BJ (cell line): ENCODE measurements at places on chromosomes 4 and X.

DNA sequence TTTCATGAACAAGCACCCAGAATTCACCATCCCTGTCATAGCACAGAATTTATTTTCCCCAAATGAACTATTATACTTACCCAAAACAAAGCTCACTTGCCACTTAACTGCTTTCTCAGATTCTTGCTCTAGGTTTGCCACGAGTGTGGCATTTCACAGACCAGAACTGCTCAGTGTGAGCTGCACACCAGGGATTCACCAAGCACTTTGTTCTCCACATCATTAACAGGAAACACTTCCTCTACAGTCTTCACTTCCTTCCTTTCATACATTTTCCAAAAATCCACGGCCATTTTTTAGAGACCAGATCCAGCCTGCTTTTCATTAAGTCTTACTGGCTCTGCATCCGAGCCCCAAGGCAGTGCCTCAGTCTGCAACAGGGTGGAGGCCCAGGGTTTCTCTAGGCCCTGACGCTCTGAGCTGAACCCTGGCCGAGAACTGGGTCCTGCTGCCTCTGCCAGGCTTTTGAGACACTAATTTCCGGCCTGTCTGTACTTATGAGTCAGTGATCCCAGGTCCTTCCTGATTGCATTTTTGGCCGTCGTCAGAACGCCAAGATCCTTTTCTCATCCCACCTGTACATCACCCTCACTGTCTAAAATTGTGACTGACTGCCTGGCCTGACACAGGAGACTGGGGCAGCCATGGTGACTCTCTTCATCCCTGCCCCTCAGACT is 67.6 kb upstream of the MTNR1A start:
- peak; percentile 18 for DNase-seq

DNA sequence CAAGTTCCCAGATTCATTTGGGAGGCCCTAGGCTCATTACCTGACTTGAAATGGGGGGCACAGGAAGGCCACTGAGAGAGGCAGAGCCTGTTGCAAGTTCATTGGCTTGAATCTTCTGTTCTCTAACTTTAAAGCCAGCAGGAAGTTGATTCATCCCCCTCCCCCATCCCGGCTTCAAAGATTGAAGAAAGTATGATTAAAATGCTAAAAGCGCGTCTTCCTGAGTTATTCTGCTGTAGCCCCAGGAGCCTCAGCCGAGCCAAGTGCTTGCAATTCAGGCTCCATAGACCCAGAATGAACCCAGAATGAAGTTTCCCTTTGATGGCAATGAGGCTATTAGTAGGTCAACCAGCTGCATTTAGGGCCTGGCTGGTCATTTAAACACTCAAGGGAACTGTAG is 14.7 kb downstream of the CHST7 start:
- DNase-seq, result no peak

DNA sequence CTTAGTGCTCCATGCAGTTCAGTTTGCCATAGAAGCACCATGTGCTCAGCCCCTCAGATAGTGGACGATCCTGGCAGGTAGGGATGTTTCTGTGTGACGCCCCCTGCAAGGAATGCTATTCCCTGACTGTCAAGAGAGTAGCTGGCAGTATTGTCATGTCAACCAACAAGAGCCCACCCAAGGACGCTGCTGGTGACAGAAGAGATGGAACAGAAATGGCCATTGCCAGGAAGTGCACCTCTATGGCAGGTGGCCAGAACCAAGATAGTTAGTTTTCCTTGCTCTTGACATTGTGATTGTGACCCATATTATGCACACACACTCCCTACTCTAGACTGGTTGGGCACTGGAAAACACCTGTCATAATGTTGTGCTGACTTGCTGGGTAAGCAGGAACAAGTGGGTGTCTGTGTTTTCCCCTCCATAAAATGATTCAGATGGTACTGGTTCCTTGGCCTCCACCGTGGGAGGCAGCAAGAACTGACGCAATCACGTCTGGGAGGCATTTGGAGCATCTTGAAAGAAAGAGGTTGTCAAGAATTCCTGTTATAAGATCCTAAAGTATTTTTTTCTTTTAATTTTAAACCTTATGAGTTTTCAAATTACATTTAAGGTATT is 507.9 kb downstream of the MID1IP1 start:
- DNase-seq, result no peak

- no peak for DNase-seq
These were observed 258.1 kb upstream of the NOCT start for GRCh38 chr4:138757432-138757831.

DNA sequence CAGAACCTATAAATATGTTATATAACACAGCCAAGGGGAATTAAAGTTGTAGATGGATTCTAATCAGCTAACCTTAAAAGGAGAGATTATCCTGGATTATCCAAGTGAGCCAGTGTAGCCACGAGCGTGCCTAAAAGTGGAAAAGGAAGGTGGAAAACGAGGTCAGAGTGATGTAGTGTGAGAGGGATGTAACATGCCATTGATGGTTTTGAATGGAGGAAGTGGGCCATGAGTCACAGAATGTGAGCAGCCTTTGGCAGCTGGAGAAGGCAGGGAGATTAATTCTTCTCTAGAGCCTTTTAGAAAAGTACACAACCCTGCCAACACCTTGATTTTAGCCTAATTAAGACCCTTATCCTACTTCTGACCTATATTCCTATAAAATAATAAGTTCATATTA is 149.1 kb downstream of the SLC39A8 start:
- no peak for DNase-seq

- no peak for DNase-seq
These were observed 3.0 kb downstream of the ATP8A1 start for GRCh38 chr4:42653626-42654560.

- DNase-seq, result no peak
These were observed 27.5 kb downstream of the FBXW7 start for GRCh38 chr4:152508386-152508785.

- no peak for DNase-seq
These were observed 3.3 kb upstream of the SH2D1A start for GRCh38 chrX:124343016-124343415.

GRCh38 chrX:72040506-72040905 is 91.2 kb downstream of the RTL5 start:
- DNase-seq, result no peak

- DNase-seq, result no peak
These were observed 875.4 kb downstream of the ADGRL3 start for GRCh38 chr4:62075521-62075920.

- no peak for DNase-seq
These were observed 50.6 kb downstream of the ATP11C start for GRCh38 chrX:139882299-139882698.

DNA sequence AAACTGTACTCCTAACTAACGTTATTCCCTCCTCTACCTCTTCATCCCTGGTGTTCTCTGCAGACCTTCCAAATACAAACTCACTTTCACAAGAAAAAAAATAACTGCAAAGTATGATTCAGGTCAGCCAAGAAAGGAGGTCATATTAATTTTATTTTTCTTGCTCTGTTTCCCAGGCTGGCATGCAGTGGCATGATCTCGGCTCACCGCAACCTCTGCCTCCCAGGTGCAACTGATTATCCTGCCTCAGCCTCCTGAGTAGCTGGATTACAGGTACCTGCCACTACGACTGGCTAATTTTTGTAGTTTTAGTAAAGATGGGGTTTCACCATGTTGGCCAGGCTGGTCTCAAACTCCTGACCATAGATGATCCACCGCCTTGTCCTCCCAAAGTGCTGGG is 156.6 kb downstream of the CHIC2 start:
- DNase-seq, result no peak

GRCh38 chr4:14532436-14532835 is 469.8 kb upstream of the CPEB2 start:
- no peak for DNase-seq

DNA sequence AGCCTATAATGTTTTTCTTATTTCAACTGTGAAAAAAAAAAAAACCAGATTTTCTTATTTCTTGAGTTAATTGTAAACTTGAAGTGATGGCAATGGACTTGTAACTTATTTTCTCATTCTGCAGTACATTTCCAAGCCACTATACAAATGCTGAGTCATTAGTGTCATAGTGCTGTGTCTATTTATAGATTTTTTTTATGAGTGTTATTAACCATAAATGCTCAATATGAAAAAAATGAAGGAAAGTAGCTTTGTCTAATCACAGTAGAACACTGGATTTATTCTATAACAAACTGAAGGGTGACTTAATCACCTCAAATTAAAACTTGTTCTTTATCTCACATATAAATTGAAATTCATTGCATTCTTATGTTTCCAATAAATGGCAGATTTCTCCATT is 718.6 kb downstream of the CCSER1 start:
- no peak for DNase-seq

DNA sequence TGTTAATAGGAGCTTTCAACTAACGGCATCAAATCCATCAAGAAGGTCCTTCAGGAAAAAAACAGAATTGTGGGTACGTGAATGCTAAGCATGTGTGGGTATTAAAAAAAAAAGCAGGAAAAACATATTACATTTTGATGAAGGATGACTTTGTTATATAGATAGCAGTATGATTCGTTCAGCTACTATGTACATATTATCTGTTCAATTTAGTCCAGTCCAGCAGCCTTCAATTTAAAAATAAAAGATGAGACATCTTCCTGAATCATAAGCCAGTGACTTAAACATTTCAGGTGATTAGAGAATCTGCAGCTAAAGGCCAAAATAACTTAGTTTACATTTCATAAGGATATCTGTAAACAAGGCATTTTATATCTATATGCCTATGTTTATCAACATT is 63.4 kb downstream of the LCORL start:
- no peak for DNase-seq

DNA sequence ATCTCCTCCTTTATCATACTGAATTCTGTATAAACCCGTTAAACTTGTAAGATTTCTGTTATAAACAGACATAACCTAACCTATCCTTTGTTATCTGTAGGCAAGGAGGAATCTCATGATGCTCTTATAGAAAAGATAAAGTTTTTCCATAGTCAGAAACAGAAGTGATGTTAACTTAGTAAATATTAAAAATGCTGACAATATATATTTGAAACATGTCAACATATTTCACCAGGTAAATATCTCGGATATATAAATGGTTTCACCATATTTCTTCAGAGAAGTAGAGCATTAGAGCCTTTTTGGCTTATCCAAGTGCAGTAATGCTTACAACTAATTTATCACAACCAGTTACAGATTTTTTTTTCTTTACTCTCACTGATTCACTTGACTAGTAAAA is 625.9 kb downstream of the PDHA2 start:
- DNase-seq, result no peak

- DNase-seq, result no peak
These were observed 174.2 kb upstream of the JADE1 start for GRCh38 chr4:128635141-128635954.

- no peak for DNase-seq
These were observed 49.4 kb downstream of the RTL9 start for GRCh38 chrX:110407910-110408545.

- DNase-seq, result no peak
These were observed 20.0 kb downstream of the TMEM154 start for GRCh38 chr4:152659806-152660205.

DNA sequence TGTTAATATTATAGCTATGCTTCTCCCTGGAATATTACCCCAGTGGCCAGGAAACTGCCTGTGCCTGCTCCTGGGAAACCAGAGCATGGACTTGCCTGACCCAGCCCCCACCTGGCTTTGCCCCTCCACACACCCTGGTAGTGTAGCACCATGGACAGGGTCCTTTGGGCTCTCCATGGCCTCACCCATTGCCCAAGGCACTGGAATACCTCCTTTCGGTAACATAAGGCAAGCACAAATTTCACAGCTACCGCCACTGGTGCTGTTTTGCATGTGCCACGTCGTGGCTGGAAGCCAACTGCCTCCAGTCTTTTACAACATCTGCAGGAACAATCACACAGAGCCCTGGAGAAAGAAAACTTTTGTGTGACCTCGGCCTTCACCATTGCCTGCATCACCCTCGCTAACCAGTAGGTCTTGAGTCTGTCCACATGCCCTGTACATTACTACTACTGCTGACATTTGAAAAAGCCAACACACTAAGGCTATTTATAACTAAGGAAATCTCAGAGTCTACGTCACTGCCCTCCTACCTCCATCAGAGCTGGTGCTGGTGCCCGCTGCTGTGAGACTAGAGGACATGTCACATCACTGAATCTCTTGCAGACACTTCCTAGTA is 47.7 kb downstream of the HPGD start:
- no peak for DNase-seq

DNA sequence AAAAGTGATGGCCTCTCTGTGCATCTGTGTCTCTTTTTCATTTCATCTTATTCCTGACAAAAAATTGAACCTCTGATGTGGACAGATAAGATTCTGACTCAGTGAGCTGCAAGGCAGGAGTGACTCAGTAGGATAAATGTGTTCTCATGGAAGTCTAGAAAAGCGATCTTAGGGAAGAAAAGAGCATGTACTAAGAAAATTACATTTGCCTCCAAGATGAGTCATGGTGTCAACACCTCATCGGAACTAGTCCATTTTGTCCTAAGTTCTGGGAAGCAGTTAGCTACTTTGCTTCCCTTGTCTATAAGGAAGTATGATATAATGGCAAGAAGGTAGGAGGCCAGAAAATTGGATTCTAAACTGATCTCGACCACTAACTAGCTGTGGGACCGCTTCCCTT is 83.5 kb upstream of the AFF2 start:
- DNase-seq, result no peak

DNA sequence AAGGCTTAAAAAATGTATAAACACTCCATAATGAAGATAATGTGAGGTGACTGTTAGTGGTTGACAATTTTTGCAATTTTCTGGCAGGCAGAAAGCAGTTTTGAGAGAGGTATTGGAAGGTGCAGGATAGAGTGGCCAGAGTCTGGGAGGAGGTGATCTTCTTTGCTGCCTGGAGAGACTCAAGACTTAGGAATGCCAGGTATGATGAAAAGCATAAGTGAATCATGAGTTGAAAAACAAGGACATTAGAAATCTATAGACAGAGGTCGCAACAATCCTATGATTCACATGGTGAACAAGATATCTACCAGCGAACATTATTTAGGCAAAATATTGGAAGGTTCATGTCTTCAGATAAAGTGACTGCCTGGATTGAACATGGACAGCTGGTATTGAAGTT is 118.5 kb downstream of the CFAP299 start:
- DNase-seq, result no peak

DNA sequence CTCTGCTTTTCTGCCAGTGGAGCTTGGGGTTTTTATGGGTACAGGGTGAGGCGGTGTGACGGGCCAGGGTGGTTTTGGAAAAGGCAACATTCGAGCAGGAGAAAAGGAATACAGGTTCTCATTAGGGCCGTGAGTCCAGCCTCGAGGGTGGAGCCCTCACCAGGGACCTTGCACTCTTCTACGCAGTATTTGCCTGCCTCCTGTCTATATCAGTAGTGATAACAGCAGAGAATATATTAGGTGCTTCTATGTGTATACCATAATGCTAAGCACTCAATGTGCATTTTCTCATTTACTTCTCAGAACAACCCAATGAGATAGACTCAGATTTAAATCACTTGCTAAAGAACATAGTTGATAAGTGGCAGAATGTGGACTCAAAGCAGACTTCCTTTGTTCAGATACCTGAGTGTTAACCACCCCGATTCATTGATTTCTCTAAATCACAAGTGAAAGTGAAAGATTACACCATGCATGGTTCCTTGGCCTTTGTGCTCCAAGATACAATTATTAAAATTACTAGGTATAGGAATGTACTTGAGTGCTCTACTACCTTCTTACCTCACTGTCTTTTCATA is 403.9 kb downstream of the PCDH7 start:
- DNase-seq, result no peak
